Posterior vena cava (tissue), 2 donors: ENCODE measurements at places on chromosomes 7 and 10.
A peak's percentile ranks its signal among the peaks of the same experiment; 100 is the strongest.

GRCh38 chr7:74656441-74656836, 1.1 kb upstream of the GTF2I start:
- DNase-seq = peak; percentile 80

DNA sequence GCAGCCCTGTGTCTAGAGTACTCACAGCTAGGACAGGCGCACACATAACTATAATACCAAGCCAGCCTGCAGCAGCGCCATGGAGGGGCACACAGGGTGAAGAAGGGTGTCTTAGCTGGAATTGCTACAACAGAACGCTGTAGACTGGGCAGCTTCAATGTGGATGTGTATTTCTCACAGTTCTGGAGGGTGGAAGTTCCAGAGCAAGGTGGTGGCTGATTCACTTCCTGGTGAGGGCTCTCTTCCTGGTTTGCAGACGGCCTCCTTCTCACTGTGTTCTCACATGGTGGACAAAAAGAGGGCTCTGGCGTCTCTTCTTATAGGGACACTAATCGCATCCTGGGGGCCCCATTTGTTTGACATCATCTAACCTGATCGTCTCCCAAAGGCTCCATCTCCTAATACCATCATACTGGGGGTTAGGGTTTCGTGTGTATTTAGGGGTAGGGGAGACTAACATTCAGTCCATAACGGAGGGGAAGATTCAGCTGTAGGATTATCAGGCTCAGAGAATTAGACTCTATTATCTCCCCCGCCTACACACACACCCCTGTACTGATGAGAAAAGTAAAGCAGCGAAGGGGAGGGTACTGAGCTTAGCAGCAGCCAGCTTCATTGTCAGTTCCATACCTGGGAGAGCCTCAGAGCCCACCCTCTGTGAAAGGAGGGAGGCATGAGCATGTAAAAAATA, 289.1 kb downstream of the CCDC3 start:
- no peak for DNase-seq

- no peak for DNase-seq
Observed at GRCh38 chr7:26608402-26608801, 256.0 kb downstream of the SKAP2 start.

- no peak for DNase-seq
Observed at GRCh38 chr10:13643016-13643415, 56.3 kb downstream of the PRPF18 start.

GRCh38 chr10:78541481-78542140, 507.9 kb downstream of the RPS24 start:
- no peak for DNase-seq

DNA sequence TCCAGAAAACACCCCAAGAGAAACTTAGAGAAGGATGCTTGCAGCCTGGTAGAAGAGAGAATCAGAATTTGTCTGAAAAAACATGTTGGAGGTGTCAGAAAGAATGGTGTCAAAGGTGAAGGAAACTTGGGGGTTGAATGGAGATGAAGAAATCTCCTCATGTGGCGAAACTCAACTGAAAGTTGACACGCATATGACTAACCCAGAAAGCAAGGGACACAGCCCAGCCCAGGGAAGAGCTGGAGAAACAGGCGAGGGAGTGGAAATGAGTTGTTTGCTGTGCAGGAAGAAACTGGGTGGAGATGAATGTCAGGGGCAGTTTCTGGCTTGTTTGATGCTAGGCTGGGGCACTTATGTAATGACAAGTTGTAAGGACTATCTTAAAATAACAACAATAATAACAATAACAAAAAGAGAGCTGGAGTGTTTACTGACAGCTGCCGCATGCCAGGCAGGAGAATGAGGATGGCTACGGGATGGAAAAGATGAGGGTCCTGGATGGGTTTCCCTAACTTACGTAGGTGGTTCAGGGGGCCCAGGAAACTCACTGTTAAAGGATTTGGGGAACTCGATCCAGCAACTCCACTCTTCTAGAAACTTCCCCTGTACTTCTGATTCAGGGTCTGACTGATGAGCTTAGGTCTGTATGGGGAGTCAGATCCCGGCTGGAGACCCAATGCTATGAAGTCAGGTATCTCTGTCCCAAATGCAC, 57.4 kb downstream of the MAP3K8 start:
- no peak for DNase-seq

DNA sequence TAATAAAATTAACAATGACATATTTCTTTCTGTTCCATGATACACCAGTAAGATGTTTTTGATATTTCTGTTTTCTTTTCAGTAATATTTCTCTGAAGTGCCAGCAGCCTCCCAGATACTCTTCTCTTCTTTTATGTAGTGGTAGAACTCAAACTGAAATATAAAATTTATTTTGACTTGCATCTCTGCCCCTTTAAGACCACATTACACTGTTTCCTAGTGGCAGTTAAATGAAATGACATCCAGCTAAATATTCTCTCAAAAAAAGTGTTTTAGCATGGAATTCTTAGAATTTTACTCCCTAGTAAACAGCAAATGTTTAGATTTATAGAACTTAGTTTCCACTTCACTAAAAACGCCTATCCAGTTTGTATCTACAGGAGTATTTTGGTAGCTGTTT, 237.2 kb upstream of the MTPN start:
- no peak for DNase-seq

DNA sequence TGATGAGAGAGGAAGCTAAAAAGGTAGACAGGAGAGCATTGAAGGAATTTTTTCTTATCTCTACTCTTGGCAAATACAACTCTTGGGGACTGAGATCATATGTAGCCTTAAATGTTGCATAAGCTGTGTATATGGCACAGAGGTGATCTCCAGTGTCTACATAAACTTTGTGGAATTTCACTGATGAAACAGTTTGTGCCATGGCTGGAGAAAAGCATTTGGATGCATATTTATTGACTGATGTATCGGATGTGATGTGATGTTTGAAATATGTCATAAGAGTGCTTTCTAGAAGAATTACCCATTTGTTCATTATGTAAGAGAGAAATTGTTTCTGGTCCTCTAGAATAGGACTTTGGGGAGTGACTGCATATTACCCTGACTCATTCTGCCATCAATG, 244.9 kb upstream of the LRRTM3 start:
- DNase-seq = no peak

- DNase-seq = no peak
Observed at GRCh38 chr7:84700563-84701370, 486.1 kb downstream of the SEMA3D start.

DNA sequence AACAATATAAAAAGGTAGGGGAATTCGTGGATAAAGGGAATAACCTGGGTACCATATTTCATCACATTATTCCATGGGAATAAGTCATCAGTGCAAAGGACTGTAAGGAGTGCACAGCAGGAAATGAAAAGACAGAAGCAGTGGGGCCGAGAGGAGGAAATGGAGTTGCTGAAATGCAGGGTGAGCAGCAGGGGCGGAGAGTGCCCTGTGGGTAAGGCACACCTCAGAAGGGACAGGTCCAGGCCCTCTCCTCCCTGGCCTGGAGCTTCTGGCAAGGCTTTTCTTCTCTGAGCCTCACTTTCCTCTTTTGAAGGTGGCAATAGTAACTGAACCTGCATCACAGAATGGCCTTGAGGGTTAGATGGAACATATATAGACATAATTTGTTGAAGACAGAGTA, 26.2 kb downstream of the IKZF1 start:
- no peak for DNase-seq

- no peak for DNase-seq
Observed at GRCh38 chr10:75469006-75469616, 37.7 kb downstream of the LRMDA start.

DNA sequence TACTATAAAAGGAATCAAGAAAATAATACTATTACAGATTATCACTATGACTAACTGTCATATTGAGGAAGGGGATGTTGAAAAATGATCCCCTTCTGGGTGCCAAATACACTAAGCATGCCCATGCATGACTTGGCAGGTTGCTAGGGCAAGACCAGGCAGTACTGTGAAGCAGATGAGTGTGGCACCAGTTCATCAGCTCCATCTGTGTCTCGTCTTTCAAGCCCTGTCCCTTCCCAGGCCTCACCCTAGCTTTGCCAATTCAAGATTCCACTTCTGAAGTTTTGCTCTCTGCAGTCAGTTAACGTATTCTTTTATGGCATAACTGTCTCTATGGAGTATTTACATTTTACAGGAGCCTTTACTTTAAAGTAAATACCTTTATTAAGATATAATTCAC, 135.6 kb upstream of the HPS1 start:
- DNase-seq = no peak

DNA sequence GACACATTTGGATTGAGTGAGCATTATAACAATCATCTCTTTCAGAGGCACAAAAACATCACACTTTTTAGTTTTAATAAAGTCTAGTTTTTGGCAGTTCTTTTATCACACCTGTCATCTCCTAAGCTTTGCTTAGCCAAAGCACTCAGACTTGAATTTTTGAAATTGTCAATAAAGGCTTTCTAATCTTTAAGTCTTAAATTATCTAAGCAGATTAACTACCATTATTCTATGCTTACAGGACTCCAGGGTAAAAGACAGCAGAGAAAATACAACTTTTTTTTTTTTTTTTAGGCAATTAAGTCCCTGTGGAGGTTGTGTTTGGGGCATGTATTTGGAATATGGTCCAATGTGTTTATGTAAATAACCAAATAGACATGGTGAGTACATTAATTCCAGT, 17.6 kb upstream of the DLX6 start:
- no peak for DNase-seq

DNA sequence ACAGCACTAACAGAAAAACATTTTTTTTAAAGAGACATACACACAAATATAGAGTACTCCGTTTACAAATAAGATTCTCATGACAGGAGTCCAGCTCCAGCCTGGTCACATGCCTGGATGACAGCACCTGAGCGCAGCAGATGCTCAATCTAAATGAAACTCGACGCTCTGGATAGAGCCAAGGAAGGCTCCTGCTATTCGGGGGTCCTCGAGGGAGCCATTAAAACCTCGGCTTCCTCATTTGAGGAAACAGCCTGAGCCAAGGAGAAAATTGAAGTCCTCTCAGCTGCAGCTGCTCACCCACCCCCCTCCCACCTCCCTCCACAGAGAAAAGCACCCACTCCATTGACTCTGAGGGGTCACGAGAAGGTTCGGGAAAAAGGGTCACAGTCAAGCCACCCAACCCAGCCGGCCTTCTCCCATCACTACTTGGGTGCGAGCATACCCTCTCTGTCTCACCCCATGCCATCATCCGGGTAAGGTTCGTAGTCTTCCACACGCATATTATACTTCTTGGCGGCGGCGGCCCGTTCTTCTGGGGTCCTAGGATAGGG, 673 bp downstream of the NDUFB8 start:
- DNase-seq = no peak

DNA sequence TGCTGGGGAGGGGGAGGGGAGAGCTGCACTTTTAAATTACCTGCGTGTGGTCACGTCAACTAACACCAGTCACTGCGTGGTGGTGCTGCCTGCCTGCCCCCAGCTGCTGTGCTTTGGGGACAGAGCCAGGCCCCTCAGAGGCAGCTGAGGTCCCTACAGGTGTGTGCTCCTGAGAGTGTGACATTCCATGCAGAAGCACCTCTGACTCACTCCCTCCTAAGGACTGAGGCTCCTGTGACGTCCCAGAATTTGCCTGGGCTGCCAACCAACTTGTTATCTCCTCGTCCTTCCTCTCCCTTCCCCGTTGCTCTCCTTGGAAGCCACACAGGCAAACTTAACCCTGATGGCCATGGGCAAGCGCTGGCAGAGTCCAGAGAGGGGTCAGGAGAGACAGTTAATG, 563.0 kb downstream of the PARD3 start:
- DNase-seq = no peak

- no peak for DNase-seq
Observed at GRCh38 chr10:48636901-48637300, 32.0 kb upstream of the ARHGAP22 start.

GRCh38 chr10:77553311-77553710, 84.3 kb downstream of the KCNMA1 start:
- no peak for DNase-seq

GRCh38 chr7:21948887-21949540, 3.3 kb upstream of the CDCA7L start:
- no peak for DNase-seq

DNA sequence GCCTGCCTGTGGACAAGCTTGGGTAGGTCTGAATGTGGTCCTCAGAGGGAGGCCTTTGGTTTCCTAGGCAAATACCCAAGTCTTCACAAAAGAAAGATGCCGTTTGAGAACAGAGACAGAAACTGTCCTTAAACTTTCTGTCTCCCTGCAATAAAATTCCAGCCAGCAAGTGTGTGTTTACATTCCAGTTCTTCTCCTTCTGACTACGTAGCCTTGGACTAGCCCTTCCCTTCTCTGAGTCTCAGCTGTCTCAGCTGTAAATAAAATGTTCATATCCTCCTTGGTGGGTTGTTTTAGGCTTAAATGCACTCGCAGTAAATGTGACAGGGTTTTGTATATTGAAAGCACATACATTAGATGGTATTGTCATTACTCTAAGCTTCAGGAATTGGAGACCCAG, 561.2 kb upstream of the MKI67 start:
- no peak for DNase-seq

DNA sequence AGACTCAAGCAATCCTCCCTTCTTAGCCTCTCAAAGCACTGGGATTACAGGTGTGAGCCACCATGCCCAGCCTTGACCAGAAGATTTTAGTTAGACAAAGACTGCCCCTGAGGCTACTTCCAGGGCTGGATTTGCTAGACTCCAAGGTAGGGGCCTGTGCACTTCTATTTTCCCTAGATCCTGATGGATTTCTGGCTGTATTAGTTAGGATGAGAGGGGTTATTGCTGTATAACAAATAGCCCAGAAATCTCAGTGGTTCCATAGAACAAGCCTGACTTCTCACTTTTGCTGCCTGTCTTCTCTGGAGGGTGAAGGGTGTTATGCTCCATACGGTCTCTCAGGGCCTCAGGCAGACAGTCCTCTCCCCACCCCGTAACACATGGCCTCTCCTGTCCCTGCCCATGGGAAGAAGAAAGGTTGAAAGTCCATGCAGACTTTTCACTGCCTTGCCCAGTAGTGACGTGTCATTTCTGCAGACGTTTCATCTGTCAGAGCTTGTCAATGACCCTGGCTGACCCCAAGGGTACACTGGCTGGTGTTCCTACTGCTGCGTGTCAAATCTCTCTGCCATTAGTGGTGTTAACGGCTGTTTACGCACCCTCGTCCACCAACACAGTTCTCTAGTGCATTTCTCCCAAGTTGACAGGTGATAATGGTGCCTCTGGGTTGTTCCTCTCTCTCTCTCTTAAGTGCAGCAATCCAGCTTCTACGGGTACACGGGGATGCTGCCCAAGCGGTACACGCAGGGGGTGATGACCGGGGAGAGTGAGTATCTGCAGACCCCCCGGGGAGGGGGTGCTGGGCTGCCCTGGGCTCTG, 11.6 kb downstream of the SLC29A4 start:
- DNase-seq = no peak

DNA sequence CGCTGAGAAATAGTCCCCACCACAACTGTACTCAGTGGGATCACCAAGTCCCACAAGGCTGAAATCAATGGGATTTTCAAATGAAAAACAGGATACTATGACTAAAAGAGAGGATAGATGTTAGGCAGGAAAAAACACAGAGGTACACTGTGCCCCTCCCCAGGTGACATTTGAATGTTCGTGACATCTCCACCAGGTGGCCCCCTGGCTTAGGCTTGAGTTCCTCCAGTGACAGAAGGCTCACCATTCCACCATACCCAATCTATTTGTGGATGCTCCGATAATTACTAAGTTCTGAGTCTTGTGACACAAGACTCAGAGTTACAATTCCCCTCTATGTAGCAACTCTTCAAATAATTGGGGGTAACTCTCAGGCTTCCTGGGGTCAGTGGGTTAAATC, 77.5 kb upstream of the KCNMA1 start:
- DNase-seq = no peak

- no peak for DNase-seq
Observed at GRCh38 chr7:128743112-128743772, 4.1 kb downstream of the CALU start.
